Colonic mucosa (tissue), 4 donors: ENCODE measurements at places on chromosomes 1 and 21.

GRCh38 chr1:166603296-166603695 is 236.0 kb upstream of the POGK start:
- DNase-seq, result no peak

GRCh38 chr1:201877877-201878401 is 10.8 kb upstream of the SHISA4 start:
- no peak for DNase-seq

DNA sequence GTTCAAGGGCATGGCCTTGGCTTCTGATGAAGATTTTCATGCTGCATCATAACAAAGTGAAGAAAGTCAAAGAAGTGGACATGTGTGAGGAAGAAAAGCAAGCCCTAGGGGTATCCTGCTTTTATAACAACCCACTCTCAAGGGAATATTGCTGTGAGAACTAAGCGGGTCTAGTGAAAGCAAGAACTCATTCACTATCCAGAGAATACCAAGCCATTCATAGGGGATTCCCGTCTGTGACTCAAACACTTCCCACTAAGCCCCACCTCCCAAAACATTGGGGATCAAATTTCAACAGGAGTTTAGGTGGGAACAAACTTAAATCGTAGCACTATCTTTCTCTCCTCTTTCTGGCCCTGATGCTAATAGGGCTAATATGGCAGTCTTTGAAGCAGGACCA is 98.5 kb upstream of the CTTNBP2NL start:
- DNase-seq, result no peak

DNA sequence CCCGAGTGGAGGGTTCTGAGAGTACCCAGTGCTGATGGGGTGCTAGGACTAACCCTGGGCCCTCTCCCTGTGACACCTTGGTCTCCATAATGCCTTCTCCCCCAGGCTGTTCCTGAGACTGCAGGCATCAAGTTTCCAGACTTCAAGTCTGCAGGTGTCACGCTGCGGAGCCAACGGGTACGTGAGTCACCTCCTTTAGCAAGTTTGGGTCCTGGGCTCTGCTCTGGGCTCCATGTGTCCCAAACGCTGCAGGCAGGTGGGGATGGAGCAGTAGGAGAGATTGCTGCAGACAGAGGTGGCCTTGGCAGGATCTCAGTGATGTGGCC is 6.0 kb downstream of the DMAP1 start:
- DNase-seq, result no peak

DNA sequence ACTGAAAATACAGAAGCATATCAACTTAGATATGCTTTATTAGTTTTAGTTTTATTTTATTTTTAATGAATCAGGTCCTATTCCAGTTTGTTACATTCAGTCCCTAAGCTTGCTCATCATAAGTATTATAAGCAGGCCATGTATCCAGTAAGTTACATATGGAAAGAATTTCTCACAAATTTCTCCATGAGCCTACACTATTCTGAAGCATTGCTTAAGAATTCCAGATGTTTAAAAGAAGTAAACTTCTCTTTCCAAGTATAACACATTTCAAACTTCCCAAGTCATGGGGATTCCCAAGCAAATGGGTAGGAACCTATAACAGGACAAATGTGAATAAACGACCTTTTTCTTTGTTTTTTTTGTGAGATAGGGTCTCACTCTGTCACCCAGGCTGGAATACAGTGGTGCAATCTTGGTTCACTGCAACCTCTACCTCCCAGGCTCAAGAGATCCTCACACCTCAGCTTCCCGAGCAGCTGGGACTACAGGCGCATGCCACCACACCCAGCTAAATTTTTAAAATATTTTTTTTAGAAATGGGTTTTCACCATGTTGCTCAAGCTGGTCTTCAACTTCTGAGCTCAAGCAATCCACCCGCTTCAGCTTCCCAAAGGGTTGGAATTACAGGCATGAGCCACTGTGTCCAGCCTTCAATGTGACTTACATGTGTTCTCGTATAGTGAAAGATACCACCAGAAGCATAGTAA is 39.0 kb downstream of the ST7L start:
- no peak for DNase-seq

- DNase-seq, result no peak
These were observed 162.4 kb upstream of the POU3F1 start for GRCh38 chr1:38208716-38209632.

GRCh38 chr1:24635195-24635843 is 7.8 kb upstream of the SRRM1 start:
- no peak for DNase-seq

GRCh38 chr1:170063109-170063826 is 11.2 kb downstream of the KIFAP3 start:
- no peak for DNase-seq

- DNase-seq, result no peak
These were observed 42.6 kb upstream of the KLF17 start for GRCh38 chr1:44076066-44076465.

GRCh38 chr1:114982251-114982650 is 47.4 kb upstream of the TSHB start:
- no peak for DNase-seq

DNA sequence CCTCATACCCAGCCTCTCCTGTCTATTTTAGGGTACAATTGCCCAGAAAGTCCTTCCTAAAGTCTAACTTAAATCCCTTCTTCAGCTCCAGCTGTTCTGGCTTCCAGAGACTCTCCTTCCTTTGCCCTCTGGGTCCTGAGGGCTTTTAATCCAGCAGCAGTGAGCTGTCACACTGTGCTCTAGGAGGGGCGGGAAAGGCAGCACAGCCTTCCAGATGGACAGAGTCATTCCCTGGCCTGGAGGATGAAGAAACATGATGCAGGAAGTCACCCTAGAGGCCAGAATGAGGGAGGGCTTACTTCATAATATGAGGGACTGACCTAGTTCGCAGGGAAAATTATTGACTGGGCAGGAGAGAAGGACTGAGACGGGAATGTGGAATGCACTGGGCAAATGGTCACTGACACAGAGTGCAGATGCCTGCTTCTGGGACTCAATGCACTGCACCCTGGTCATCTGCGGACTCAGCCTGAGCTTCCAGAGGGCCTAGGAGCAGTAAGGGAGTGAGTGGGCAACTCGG is 1.3 kb downstream of the SH2D2A start:
- DNase-seq, result no peak

DNA sequence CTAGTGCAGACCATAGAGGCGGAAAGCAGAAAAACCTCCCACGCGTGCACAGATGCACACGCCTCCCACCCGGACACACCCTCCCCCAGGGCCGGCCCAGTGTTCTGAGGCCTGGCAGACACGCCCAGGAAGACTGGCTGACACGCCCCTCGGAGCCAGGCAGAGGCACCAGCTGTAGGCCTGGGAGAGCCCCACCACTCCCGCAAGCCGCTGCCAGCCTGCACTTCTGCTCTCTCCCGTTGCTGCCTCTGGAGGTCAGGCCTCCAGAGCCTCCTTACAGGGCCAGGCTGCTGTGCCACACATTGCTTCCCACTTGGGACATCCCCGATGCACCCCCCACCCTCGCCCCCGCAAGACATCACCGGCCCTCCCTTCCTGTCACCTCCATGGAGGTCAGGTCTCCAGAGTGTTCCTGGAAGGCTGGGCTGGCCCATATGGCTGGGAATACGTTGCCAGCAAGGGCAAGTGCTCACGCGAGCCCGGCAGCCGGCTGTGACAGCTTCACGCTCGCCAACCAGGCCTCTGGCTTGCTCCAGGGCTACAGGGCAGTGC is 40.4 kb downstream of the CASZ1 start:
- DNase-seq, result peak; percentile 91

- no peak for DNase-seq
These were observed 7.5 kb downstream of the CD1B start for GRCh38 chr1:158323866-158324265.

GRCh38 chr1:64829411-64830029 is 84.6 kb downstream of the RAVER2 start:
- no peak for DNase-seq

- no peak for DNase-seq
These were observed 16.3 kb downstream of the STRIP1 start for GRCh38 chr1:110050602-110051261.

DNA sequence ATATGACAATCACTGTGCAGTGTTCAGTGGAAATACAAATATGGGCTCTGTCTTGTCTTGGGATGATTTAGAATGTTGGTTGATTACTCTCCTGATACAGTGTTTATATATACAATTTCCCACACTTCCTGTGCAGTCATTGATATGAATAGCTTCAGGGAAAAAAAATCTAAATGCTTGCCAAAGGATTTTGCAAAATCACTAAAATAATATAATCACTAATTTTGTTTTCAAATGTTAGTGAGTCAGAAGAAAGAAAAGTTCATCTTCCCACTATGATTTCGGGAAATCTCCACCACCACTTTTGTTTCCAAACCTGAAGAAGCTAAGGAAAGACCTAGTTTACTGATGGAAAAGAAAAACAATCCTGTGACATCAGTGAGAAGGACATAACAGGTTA is 32.1 kb upstream of the CHRM3 start:
- no peak for DNase-seq

- no peak for DNase-seq
These were observed 21.7 kb upstream of the CTSK start for GRCh38 chr1:150829751-150830150.

- peak; percentile 38 for DNase-seq
These were observed 556 bp downstream of the WDR77 start for GRCh38 chr1:111448482-111448917.

DNA sequence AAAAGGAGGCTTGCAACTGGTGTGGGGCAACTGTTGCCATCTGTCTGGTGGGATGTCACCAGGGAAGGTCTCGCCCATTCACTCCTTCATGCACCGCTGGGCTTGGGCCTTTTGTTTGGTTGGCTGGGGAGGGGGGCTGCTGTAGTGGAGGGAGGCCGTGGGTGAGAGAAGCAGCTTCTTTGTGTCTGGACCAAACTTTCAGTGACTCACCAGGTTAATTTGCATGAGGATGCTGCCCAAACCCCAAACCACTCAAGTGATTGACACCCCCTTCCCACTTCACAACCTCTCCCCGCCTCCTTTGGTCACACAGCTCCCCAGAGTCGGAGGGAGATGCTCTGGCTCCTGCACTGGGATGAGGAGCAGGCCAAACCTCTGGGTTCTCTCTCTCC is 19.7 kb downstream of the BTG2 start:
- no peak for DNase-seq

- DNase-seq, result no peak
These were observed 33.7 kb downstream of the PABPC4 start for GRCh38 chr1:39542924-39543323.

DNA sequence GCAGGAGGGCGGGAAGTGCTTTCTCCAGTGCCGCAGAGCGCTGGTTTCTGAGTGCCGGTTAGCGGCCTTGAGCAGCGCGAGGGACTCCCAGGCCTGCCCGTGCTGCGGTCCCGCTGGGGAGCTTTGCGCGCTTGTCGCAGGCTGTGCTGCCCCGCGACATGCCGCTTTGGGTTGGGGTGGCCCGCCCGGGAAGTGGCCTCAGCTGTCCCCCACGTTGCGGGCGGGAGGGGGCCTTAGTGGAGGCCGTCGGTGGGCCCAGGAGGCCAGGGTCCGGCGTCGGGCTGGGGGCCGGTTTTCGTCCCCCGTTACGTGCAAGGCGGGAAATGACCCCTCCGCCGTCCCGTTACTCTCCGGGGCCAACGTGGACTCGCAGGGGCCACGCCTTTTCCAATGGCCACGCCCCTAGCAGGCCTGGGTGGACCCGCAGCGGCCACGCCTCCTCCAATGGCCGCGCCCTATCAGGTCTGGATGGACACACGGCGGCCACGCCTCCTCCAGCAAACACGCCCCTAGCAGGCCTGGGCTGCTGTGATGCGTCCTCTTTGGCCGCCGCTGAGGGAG is 977 bp upstream of the C1orf174 start:
- DNase-seq, result peak; percentile 99

DNA sequence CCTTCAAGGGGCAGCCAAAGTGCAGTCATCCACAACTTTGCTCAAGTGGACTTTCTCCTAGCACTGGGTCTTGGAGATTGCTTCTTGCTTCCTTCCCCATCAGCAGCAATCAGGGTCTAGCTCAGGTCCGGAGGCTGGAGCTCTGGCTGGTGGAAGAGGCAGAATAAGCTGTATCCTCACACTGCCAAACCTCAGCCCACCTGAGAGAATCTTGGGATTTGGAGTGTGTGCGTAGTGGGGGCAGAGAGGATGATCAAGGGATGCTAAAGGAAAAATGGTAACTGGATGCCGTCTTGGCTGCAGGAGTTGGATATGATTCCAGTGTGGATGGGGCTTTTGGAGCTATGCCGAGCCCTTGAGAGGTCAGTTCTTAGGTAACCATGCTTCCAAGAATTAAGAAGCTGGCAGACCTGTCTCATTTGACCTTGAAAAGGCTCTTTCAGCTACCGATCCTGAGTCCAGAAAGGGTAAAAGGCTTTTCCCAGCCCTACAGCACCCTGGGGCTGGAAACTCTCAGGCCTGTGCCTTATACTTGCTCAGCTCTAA is 4.5 kb upstream of the NFASC start:
- no peak for DNase-seq

GRCh38 chr1:99759518-99760160 is 6.8 kb downstream of the FRRS1 start:
- no peak for DNase-seq

- no peak for DNase-seq
These were observed 4.6 kb downstream of the LRRC8B start for GRCh38 chr1:89529196-89529595.

DNA sequence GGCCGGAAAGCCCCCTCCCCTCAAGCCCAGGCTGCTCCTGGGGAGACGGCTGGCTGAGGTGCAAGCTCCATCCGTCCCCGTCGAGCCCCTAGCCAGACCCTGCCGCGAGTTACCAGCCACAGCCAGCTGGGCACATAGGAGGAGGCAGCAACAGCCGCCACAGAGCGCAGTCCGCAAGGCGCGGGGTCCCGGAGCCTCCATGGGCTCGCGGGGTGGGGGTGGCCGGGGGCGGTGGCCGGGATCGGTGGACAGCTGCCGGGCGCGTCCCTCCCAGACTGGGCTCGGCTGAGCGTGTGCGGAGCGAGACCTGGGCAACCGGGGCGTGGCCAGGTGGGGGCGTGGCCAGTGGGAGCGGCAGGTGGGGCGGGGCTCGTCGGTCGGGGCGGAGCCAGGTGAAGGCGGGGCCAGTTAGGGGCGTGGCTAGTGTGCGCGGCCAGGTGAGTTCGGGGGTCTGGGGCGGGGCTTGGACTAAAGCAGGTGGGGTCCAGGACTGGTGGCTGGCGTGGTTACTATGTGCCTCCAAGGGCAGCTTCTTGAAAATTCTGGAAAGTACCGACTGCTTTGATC is at the start of gene CD164L2:
Gene CD164L2, minus strand, starts transcription at position 295 of the 567 bp plus-strand sequence. Its CDS starts 94 bp downstream, at position 201.
- DNase-seq, result peak; percentile 88

DNA sequence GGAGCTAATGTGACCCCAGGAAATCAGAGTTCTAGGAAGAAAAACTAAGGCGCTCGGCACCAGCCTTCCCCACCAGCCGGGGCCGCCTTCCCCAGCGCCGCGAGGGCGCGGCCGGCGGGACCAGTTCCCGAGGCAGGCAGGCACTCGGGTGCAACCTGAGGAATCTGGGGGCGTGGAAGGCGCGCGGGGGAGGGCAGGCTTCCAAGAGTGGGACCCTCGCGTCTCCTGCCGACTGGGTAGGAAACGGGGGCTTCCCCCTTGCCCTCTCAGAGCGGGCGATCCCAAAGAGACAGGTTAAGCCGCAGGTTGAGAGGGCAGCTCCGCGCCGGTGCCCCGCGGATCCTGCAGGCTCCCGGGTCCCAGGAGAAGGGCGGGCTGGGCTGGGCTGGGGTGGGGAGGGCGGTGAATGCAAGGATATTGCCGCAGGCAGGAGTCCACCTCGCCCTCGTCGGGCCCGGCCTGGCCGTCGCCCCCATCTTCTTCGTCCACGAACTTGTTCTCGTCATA is 431 bp downstream of the ARPC5 start:
- peak; percentile 64 for DNase-seq

- no peak for DNase-seq
These were observed 47.2 kb downstream of the SYCP1 start for GRCh38 chr1:114901814-114902213.
